ENCODE measurements at places on chromosomes 3 and 15. TPM values are rescaled to one million over a fixed set of nuclear protein-coding genes. Genes with fewer than 3 reads are reported as not detected.

CPEB1 gene
- total RNA-seq, result 2.8 TPM

FBXW12 gene
- not detected for total RNA-seq

TRH gene
- not detected for total RNA-seq

PYGO1 gene
- total RNA-seq, result 7.9 TPM

SPATA12 gene
- total RNA-seq, result 0.41 TPM

SHF gene
- total RNA-seq, result 0.89 TPM

CMTM8 gene
- 11.7 TPM for total RNA-seq

P3H2 gene
- 36.8 TPM for total RNA-seq

SPINK8 gene
- not detected for total RNA-seq

THBS1 gene
- 53.2 TPM for total RNA-seq

CNTN6 gene
- total RNA-seq, result not detected

CCDC39 gene
- total RNA-seq, result not detected

TMEM45A gene
- 2.7 TPM for total RNA-seq

CASR gene
- not detected for total RNA-seq

UBXN7 gene
- total RNA-seq, result 6.7 TPM

ALG1L2 gene
- not detected for total RNA-seq

MST1R gene
- 6.0 TPM for total RNA-seq

GYG1 gene
- total RNA-seq, result 32.6 TPM

CYP19A1 gene
- total RNA-seq, result 0.15 TPM

P2RY13 gene
- not detected for total RNA-seq

FETUB gene
- total RNA-seq, result 0.14 TPM

HRG gene
- not detected for total RNA-seq

BUB1B gene
- 37.3 TPM for total RNA-seq

ROPN1 gene
- not detected for total RNA-seq

MEIS2 gene
- 9.9 TPM for total RNA-seq

DLEC1 gene
- not detected for total RNA-seq

SCAANT1 gene
- total RNA-seq, result not detected

SORD gene
- total RNA-seq, result 31.9 TPM

CPN2 gene
- total RNA-seq, result not detected

GHRL gene
- total RNA-seq, result not detected

RBPMS2 gene
- total RNA-seq, result 8.9 TPM

OXNAD1 gene
- total RNA-seq, result 11.0 TPM

SH2D7 gene
- not detected for total RNA-seq

KLF13 gene
- total RNA-seq, result 88.2 TPM

NMNAT3 gene
- total RNA-seq, result 2.1 TPM

CCDC14 gene
- 20.9 TPM for total RNA-seq

ZKSCAN7 gene
- total RNA-seq, result not detected

SYNPR gene
- total RNA-seq, result not detected

ANKUB1 gene
- total RNA-seq, result not detected

CTXND1 gene
- total RNA-seq, result not detected

SLC12A8 gene
- 0.89 TPM for total RNA-seq

LINS1 gene
- 13.8 TPM for total RNA-seq

PARL gene
- total RNA-seq, result 66.7 TPM
